Renal cortex interstitium (tissue), 15 donors: ENCODE measurements at places on chromosomes 16 and 17. TPM values are rescaled to one million over a fixed set of nuclear protein-coding genes. Genes with fewer than 3 reads are reported as not detected.

The KRTAP4-6 gene
- not detected for polyA plus RNA-seq

The CCDC40 gene
- 13.8 TPM for polyA plus RNA-seq

The CCL23 gene
- polyA plus RNA-seq = not detected

- no peak for DNase-seq
Observed at GRCh38 chr16:72921620-72922019, 126.3 kb downstream of the ZFHX3 start.

- no peak for DNase-seq
Observed at GRCh38 chr17:21445091-21445650, 69.0 kb downstream of the KCNJ12 start.
